A673 (cell line): ENCODE measurements at places on chromosomes 11 and 22. TPM values are rescaled to one million over a fixed set of nuclear protein-coding genes. Genes with fewer than 3 reads are reported as not detected.

DNA sequence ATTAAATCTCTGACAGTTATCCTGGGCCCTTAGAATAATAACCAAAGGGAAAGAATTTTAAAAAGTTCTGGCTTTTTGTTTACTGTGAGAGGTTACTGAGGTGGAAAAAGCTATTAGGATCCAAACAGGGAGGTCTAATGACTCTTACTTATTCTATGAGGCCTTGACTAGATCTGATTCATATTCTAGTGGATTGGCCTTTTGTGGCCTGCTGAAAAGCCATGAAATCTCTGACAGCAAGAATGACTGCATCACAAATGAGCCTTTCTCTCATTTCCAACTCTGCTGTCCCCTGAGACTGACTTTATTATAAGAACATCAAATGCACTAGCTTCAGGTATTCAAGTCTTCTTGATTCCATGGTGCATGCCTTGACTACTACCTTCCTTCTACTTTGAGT is 1797.6 kb downstream of the LRRC4C start:
- no peak for DNase-seq

DNA sequence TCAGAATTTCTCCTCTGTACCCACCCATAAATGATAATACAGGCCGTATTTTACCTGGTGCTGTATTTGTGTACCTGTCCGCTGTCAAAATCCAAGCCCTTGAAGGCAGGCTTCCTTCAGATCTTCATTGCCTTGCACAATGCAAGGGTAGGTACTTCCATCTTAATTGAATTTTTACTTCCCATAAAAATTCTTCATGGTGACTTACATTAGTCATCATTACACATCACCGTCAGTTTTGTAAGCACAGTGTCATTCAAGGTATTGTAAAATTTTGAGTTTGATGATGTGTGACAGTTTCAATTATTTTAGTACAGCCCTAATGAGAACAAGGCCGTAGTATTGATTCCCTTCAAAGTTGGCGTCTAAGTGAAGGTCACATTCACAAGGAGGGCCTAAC is 770 bp upstream of the TSG101 start:
- peak; percentile 18 for DNase-seq

DNA sequence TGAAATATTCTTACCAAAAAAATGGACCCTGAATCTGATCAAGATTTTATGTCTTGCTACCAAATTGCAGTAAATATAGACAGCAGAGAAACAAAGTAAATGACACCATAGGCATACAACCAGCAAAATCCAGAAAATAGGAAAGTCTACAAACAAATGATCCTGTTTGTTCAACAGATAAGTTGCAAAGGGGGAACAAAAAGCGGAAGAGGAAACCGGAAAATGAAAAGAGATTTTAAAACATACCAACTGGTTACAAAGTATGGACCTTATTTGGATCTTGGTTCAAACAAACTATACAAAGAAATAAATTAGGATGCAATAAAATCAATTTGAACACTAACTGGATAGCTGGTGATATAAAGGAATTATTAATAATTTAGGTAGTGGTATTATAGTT is 92.0 kb downstream of the TMPRSS5 start:
- DNase-seq: no peak

The TPP1 gene
- total RNA-seq: 42.2 and 53.0 TPM in 2 replicates

- no peak for DNase-seq
Observed at GRCh38 chr22:35359380-35360065, 21.4 kb upstream of the HMOX1 start.

- DNase-seq: peak; percentile 100
Observed at GRCh38 chr11:45872651-45873356, 12.6 kb upstream of the MAPK8IP1 start.

The C11orf52 gene
- total RNA-seq: 1.4 and 1.5 TPM in 2 replicates

GRCh38 chr11:30432716-30433115 is 109.8 kb downstream of the ARL14EP start:
- DNase-seq: no peak

The LRP4 gene
- total RNA-seq: 31.8 and 39.6 TPM in 2 replicates
